ENCODE measurements at places on chromosomes 11 and 22.

DNA sequence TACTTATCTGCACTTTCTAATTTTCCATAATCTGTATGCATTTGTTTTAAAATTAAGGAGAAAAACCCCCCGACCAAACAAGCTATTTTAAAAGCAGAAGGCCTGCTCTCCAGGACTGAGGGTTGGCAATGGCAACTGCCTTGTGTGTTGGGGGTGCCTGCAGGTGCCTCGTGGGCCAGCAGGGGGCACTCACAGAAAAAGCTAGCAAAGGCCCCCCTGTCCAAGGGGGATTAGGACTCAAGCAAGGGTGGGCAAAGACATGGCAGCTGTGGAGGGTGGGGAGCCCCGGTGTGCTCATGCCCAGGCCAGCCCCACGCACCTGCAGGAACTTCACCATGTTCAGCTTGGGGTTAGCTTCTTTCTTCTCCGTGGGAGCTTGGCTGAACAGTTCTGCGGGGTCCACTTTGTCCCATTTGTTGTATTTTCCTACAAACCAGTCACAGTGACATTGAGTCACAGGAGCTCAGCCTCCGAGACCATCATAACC is 10.3 kb downstream of the TOP3B start:
- no peak for DNase-seq

DNA sequence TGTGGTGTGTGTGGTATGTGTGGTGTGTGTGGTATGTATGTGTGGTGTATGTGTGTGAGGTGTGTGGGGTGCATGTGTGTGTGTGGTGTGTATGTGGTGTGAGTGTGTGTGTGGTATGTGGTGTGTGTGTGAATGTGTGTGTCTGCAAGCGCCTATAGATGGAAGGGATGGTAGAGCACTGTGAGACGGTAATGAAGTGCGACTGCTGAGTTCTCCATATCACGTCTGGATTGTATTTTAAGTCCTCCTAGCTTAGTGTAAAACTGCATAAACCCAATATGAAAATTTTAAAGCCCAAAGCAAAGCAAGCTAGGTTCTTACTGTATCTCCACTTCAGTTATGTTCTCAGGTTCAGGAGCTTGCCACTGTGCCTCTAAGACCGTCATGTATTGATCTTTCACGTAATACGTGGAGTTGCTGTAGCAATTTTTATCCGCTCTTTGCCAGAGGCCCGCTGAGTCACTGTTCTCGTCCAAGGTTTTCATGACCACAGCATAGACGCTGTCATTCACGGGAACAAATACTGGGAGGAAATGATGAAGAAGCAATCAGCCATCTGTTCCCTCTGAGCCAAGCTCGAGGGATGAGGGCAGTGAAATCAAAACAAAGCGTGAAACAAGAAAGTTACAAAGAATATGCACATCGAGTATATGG is 5.5 kb downstream of the PLET1 start:
- DNase-seq = no peak

GRCh38 chr11:76271068-76271467 is 64.8 kb upstream of the WNT11 start:
- no peak for DNase-seq

DNA sequence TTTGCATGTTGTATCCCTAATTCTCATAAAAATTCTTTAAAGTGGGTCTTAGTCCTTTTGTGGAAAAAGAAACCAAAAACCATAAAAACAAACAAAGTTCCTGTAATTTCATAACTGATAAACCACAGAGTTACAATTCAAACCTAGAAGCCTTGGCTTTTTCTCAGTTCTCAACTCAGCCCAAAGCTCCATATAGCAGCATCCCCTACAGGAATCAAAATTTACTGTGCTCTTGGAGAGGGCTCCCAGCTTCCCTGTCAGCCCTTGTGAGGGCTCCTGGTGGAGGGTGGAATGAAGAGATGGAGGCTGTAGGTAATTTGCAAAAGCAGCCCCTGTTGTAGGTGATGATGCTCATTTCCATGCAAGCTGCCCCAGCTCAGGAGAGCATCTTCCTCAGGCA is 506.1 kb upstream of the KIRREL3 start:
- no peak for DNase-seq

DNA sequence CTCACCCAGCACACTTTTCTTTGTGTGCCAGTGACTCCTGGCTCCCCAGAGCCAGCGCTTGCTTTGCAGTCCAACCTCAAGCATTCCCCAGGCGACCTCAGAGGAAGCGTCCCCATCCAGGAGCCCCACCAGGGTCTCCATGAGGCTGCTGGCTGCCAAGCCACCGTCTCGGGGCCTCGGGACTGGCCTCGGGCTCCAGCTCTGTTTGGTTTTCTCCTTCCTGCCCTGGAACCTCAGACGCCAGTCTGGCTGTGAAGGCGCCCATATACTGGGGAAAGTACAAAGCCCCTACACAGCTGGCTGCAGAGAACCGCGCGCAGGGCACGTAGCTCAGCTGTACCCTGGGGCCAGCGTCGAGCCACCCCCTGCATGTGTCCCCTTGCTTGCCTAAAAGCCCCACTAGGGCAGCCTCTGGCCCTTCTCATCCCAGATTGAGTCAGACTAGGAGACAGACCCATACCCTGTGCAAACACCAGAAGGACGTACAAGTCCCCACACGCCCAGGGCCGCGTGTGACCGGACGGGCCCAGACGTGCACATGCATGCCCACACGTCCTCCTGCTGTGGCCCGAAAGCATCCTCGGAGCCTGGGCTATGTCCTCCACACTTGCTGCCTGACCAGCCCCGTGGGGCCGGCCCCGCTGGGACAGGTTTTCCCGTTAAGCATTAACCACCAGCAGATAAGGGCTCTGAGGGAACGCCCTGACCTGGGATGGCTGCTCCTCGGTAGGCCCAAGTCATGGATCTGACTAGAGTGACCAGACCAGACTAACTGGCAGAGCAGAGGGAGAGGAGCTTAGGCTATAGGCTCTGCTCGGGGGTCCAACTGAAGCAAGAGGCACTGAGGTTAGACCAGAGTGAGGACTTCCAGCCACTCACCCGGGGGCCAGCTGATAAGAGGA is 4.2 kb upstream of the SYT8 start:
- DNase-seq = peak; percentile 49

GRCh38 chr22:23215294-23216241 is 35.3 kb downstream of the BCR start:
- DNase-seq = no peak

- no peak for DNase-seq
Measured at GRCh38 chr11:73414977-73415651, 38.9 kb downstream of the RELT start.

GRCh38 chr22:46083383-46084350 is 66.7 kb upstream of the PPARA start:
- no peak for DNase-seq

DNA sequence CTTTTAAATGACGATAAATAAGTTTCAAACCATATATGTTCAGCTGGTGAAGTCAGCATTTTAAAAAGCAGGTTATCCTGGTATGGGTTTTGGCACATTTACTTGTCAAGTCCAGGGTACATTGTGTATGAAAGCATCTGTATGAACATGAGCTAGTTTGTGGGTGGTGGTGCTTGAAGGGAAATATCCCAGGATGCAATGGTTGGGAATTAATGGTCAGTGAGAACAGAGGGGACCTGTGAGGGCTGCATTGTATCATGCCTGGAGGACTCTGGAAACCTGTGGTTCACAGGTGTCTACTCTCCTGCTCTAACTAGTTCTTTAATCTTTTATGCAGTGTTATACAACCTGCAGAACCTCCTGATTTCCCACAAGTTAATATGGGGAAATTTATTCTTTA is 5.8 kb downstream of the DEPDC7 start:
- no peak for DNase-seq

GRCh38 chr11:105923807-105924206 is 98.2 kb downstream of the MSANTD4 start:
- peak; percentile 76 for DNase-seq

DNA sequence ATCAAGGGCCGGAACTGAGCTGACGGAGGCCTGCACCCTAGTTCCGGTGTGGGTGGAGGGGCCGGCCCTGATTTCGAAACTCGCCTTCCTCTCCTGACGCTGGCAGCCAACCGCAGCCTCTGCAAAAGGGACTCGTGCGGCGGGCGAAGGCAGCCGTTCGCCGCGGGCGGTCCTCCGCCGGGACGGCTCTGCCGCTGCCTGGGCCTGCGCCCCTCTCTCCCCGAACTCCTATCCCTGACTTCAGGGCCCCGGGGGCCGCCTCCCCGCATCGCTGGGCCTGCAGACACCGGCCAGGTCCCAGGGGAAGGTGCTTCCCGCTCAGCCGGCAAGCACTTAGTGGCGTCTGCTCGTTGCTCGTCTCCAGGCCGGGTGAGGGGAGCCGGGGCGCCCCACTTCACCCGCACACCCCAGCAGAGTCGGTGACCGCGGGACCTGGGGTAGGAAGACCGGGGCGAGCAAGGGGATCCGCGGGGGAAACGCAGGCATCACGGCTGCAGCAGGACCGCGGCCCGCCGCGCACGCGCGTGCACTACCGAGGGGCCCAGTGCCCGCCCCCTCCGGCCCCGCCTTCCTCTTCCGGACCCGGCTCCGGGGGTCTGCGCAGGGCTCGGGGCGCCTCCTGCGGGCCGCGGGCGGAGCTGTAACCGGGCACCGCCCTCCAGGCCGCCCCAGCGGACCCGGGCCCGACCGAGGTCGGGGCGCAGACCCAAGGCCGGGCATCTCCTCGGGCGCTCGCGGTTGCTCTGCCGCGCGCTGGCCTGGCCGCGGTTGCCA is 464 bp upstream of the ANKRD13D start:
- DNase-seq = peak; percentile 91

DNA sequence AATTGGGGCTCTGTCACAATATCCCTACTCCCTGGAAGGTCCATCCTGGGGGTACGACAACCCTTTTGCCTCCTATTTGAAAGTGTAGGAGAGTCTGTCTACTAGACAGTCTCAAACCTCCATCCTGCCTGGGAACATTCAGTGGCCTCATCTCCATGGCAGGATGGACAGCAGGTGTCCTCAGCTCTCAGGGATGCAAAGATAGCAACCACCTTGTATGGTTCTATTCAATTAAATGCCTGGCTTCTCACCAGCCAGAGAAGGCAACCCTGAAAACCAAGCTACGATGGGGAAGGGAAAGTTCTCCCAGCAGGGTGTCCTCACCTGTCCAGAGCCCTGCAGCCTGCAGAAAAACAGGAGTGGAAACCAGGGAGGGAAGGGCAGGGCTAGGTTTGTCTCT is 164.9 kb downstream of the MIAT start:
- DNase-seq = no peak

DNA sequence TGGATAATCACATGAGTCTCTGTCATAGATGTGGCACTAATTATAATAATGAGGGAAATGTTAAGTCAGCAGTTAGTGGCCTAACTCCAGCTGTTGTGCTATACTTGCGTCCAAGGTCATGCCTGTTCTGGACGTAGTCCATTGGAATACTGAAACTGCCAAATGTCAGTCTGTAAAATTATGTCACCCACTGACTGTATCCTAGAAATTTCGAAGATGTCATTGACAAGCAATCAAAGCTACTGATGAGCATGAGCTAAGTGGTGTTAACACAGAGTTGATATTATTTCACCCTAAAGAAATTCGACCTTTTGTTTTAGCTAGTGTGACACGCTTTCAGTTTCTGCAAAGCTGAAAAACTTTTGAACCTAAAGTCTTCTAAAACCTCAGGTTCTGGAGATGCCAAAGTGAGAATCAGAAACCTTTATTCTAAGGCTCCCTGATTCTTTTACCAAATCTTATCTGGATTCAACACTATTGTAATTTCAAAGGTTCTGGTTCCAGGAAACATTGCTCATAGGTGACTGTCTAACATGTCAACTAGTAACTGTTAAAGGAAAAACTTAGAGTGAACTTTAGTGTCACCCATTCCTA is 14.9 kb upstream of the ME3 start:
- no peak for DNase-seq

DNA sequence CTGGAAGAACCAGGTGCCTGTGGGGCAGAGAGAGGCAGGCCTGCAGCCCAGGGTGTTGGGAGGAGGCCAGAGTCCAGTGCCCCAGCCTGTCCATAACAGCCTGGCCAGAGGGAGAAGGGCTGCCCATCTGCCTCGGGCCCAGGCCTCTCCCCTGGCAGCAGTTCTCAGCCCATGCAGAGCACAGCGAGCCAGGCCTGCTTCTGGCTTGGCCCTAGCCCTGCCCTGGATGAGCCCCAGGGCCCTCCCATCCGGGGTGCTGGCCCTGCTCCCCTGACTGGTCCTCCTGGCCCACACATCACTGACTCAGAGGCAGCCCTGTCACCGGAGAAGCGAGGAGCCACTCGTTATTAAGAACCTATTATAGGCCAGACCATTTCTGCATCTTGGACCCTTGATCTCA is 19.7 kb upstream of the MYRF start:
- DNase-seq = no peak

- no peak for DNase-seq
Measured at GRCh38 chr11:32105871-32106560, 15.1 kb downstream of the RCN1 start.

DNA sequence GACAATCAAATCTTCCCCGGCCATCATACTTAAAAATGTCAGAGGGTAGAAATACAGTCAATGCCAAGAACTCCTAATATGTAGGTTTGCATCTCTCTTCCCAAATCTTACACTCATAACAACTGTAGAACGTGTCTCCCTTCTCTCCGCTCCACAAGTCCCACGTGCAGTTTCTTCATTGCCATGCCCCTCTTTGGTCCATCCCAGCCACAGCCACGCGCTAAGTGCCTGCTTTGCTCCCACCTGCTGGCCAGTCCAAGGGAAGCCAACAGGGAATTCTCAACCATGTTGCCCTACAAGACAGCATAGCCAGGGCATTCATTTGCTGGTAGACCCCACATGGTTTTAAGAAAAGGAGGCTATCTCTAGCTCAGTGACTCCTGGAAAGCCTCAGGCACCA is 420.6 kb upstream of the ISX start:
- DNase-seq = no peak

GRCh38 chr11:101582236-101582988 is 1.4 kb downstream of the TRPC6 start:
- peak; percentile 36 for DNase-seq

- DNase-seq = no peak
Measured at GRCh38 chr11:44219830-44220796, 89.8 kb downstream of the ALX4 start.

GRCh38 chr11:32428665-32429303 is 6.6 kb downstream of the WT1 start:
- no peak for DNase-seq

- no peak for DNase-seq
Measured at GRCh38 chr11:119175493-119176077, 7.1 kb downstream of the NLRX1 start.

GRCh38 chr22:43345761-43346301 is 2.7 kb upstream of the SCUBE1 start:
- no peak for DNase-seq

GRCh38 chr11:134235399-134235798 is 10.9 kb downstream of the VPS26B start:
- no peak for DNase-seq

- no peak for DNase-seq
Measured at GRCh38 chr22:35911877-35912276, 116.7 kb downstream of the RBFOX2 start.

DNA sequence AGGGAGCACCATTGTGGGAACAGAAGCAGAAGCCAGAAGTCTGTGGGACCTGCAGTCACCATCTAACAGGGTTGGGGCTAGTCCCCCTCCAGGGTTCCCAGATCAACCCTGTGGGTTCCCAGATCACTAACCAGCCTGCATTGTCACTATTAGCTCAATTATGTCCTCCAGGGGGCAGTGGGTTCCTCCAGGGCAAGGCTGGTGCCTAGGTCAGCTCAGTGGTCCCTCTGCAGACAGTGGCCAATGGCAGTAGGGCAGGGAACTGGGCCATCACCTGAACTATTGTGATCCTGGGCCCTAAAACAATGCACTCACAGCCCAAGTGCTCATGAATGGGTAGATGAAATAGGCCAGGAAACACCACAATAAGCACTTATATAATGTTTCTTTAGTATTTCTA is 18.8 kb upstream of the PRSS23 start:
- DNase-seq = no peak

- no peak for DNase-seq
Measured at GRCh38 chr11:72069200-72069599, 11.1 kb downstream of the NUMA1 start.

Measured in right lung (tissue), 10 donors.